ENCODE measurements at places on chromosomes 11 and 22.

DNA sequence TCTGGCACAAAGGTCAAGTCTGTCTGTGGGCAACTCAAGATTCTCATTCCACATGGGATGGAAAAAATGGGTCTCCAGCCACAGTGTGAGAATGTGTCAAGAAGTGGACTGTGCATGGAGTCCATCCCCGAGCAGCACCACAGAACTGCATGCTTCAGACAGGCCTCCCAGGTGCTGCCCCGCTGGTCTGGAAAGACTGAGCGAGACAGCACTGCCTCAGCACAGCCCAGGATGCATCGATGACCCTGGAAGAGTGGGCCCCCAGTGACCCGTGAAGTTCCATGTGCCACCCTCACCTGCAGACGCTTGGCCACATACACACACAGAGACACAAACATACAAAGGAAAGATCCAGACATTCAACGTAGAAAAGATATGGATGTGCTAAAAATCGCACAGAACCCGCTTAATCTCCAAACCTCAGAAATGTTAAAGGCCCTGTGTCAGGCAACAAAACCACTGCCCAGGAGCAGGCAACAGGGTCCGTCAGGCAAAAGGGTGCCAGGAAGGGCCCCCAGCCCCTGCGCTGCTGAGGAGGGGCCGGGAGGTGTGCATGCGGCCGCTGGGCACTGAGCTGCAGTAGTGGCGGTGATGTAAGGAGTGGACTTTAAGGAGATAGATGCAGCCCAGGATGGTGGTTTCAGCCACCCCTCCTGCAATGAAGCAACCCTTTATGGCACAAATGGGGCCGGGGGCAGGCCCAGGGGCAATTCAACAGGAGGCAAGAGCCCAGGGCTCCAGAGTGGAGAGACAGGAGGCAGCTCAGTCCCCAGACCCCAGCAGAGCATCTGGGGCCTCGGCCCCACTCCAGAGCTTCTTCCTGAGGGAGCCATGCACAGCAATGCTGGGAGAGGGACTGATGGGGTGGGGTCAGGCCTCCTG is 84.7 kb downstream of the DGCR2 start:
- DNase-seq: no peak

GRCh38 chr11:3879216-3879966 is 23.9 kb downstream of the STIM1 start:
- no peak for DNase-seq

GRCh38 chr11:68695531-68695930 is 11.2 kb downstream of the GAL start:
- no peak for DNase-seq

GRCh38 chr11:76225122-76225611 is 18.9 kb upstream of the WNT11 start:
- DNase-seq: no peak

DNA sequence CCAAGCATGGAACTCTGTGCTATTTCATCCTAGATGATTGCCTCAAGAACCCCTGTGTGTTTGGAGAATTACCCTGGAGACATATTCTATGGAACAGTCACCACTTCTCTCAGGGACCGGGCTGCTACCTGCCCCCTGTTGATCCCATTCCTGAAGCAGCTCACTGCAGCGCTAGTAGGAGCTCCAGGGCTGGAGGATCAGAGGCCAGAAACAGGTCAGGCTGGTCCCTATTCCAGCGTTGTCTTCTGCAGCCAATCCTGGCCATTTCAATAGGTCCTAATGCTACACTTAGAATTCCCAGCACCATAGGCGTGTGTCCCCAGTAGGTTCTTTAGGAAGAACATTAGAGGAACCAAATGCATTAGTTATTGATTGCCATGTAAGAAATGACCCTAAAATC is 48.9 kb downstream of the BTG4 start:
- DNase-seq: no peak

Data from BE2C (cell line).